Esophagus mucosa (tissue), 1 donor: ENCODE measurements at places on chromosomes 5 and 9. TPM values are rescaled to one million over a fixed set of nuclear protein-coding genes. Genes with fewer than 3 reads are reported as not detected.

ZFP62 gene
- 12.9 TPM for total RNA-seq

COL27A1 gene
- total RNA-seq: 13.6 TPM

WDR38 gene
- total RNA-seq: not detected

CD274 gene
- total RNA-seq: 1.5 TPM

FCHO2 gene
- 47.4 TPM for total RNA-seq

POLK gene
- total RNA-seq: 11.2 TPM

TOR2A gene
- 9.5 TPM for total RNA-seq

PLPP7 gene
- total RNA-seq: 0.28 TPM

SIT1 gene
- 0.44 TPM for total RNA-seq

TXNDC8 gene
- not detected for total RNA-seq

TMEM250 gene
- total RNA-seq: 32.6 TPM

CYSTM1 gene
- 11.4 TPM for total RNA-seq

CKMT2 gene
- total RNA-seq: 0.96 TPM

ARAP3 gene
- 3.3 TPM for total RNA-seq

IL5 gene
- total RNA-seq: not detected

RANBP17 gene
- total RNA-seq: 0.56 TPM

FXN gene
- 7.8 TPM for total RNA-seq

ZNF300 gene
- total RNA-seq: 3.5 TPM

SLC1A3 gene
- 14.7 TPM for total RNA-seq

FBXW2 gene
- total RNA-seq: 34.7 TPM
